ENCODE measurements at places on chromosomes 16 and 17. TPM values are rescaled to one million over a fixed set of nuclear protein-coding genes. Genes with fewer than 3 reads are reported as not detected.

Gene SEPTIN12
- total RNA-seq, result not detected

Gene C17orf78
- not detected for total RNA-seq

Gene CLCN7
- total RNA-seq, result 142 TPM

Gene LAT
- total RNA-seq, result 0.36 TPM

Gene MT1A
- not detected for total RNA-seq

Gene C1QTNF8
- not detected for total RNA-seq

Gene HSD17B2
- total RNA-seq, result 45.8 TPM

Gene GALNS
- 16.4 TPM for total RNA-seq

Data from nasal cavity respiratory epithelium epithelial cell of viscerocranial mucosa (primary cell).